Fibroblast of skin of back (primary cell): ENCODE measurements at places on chromosomes 13 and 19.

DNA sequence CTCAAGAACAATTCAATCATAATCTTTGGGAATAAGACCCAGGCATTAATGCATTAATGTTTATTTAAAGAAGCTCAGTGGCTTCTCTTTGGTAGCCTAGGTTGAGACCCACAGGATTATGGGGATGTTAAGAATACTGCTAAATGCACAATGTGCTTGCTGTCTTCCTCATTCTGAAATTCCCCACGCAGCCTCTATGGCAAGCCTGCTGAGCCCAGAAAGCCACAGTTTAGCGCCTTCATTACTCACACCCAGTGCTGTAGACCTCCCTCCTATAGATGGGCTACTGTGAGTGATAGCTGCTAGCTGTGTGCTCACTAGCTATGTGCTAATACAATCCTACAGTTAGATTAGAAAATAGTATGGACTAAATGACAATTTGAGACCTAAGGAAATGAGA, 90.6 kb downstream of the TNFSF13B start:
- no peak for DNase-seq

DNA sequence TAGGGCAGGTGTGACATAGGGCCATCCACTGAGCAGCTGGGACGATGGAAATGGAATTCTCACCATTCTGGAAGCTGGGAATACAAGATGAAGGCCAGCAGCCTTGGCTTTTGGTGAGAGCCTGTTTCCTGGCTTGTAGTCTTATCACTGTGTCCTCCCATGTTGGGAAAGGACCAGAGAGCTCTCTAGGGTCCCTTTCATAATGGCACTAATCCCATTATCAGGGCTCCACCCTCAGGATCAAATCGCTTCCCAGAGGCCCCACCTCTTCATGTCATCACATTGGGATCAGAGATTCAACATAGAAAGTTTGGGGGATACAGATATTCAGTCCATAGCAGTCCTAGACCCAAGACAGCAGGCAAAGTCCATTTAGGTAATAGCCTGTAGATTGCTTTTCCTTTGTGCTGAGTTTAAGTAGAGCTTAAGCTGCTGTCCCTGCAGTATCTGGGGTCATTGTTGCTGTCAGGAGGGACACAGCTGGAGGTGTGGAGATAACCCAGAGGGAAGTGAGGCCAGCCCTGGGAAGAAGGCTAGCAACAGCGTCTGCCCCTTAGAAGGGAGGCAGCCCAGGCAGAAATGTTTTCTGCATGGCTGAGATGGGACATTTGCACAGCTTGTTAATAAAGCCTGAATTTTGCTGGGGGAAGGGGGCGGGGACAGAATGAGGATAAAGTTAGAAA, 136.5 kb upstream of the GPR12 start:
- no peak for DNase-seq

DNA sequence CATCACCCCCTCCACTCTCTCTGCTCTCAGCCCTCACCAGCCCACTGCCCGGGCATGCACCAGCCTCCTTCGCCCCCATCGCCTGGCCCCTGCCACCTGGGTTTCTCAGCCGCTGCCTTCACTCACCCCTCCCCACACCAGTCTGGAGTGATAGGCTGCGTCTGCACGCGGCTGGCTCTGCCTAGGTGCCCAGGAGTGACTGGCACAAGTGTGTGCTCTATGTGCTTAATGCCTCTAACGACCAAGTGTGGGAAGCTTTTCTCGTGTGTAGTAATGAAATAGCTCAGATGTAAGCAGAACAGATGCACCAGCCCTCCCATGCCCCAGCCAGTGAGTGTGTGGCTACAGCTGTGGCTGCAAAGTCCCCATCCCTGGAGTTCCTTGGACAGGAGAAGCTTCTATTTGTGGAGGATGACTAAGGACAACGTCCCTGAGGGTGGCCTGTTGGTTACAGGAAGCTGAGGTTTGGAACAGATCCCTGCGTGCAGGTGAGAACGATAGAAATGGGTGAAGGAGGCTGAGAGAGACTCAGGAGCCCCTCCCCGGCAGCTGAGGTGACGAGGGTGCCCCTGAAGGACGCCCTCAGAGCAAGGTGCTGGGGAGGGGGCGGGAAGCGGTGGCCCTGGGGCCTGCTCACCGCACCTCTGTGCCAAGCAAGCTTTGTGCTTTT, 35.6 kb downstream of the ATP11A start:
- DNase-seq = peak; percentile 16

DNA sequence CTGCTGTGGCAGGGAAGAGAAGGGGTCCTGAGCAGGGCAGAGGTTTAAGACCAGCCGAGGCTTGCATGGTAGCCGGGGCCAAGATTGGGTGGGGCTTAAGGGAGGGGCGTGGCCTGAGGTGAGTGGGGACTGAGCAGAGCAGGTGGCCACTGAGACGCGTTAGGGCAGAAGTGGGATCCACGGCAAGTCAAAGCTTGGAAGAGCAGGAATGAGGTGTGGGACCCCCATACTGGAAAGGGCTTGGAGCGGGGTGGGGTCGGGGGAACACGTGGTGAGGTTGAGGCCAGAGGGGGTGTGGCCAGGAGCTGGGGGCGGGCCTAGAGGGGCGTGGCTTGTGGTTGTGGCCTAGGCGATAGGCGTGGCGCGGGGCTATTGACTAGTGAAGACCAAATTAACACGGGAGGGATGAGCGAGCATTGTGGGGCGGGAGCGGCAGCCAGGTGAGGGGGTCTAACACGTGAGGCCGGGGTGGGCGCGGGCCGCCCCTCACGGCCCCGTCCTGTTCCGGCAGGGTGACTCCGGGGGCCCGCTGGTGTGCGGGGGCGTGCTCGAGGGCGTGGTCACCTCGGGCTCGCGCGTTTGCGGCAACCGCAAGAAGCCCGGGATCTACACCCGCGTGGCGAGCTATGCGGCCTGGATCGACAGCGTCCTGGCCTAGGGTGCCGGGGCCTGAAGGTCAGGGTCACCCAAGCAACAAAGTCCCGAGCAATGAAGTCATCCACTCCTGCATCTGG, 3.3 kb downstream of the CFD start:
- peak; percentile 42 for DNase-seq

GRCh38 chr13:60790620-60791019, 393.6 kb downstream of the TDRD3 start:
- no peak for DNase-seq

DNA sequence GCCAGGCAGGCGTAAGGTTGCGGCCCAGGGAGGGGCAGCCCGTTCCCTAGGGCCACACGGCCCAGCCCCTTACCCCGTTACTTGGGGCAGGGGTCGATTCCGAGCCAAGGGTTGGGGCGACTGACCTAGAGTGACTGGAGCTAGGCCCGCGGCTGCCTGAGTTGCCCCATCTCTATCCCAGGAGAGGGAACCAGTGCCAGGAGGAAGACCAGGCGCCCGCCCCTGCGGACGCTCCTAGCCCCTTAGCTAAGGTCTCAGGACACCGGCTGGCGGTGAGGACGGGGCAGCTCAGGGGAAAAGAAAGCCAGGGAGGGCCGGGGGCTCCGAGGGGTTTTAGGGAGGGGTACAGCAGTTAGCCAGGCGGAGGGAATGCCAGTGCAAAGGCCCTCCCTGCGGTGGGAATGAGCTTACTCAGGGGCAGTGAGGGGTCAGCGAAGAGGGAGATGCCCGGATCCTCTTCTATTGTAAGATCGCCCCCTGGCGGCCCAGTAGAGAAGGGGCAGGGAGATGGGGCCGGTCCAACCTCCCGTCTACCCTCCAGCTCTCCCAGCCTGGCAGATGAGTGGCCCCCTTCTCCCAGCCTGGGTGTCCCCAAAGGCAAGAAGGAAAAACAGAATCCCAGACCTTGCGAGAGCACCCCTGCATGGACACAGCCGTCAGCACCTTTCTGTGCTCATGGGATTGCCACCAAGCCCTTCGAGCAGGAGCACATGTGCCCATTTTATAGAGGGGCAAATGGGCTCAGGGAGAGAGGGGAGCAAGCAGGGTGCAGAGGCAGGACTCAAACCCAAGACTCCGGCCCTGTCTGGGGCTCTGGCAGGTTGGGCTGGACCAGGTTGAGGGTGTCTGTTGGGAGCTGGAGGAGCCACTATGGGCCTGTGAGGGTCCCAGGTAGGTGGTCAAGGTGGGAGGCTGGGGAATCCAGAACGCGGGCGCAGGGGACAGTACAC, 16.3 kb downstream of the CILP2 start:
- peak; percentile 40 for DNase-seq

DNA sequence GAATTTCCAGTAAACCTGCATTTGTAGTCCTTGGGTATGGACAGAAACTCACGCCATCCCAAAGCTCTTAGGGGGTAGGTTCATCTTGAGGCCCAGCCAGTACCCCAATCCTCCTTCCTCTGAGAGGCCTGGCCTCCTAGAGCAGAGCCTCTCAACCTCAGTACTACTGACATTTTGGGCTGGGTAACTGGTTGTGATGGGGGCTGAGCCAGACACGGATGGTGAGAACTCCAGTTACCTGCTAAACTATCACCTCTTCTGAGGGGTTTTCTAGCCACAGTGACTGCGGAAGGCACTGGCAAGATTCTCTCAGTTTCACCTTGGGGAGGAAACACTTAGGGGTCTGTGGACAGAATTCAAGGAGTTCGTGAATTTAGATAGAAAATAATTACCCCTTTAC, 156.2 kb downstream of the CACNA1A start:
- no peak for DNase-seq

DNA sequence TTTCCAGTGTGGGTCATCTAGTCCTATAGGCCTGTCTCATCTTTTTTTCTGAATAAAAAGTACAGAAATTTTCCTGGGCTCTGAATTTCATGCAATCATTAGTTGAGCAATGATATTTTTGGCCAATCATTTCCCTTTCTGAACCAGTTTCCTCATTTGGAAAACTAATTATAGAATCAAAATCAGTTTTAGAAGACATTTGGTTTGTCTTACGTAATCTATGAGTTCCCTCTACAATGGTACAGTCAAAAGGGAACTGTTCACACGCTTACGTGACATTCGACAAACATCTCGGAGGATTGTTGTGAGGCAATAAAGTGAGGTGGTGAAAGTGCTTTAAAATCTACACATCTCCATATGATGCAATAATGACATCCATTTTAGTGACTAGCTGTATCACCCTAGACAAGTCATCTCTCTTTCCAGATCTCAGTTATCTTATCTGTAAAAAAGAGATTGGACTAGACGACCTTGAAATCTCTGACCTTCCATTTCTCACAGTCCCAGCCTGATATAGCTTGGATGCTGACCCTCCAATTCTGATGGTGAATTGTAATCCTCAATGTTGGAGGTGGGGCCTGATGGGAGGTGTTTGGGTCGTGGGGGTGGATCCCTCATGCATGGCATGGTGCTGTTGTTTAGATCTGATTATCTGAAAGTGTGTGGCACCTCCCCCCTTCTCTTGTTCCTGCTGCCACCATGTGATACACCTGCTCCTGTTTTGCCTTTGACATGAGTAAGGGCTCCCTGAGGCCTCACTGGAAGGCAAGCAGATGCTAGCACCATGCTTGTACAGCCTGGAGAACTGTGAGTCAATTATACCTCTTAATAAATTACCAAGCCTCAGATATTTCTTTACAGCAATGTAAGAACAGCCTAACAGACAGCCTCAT, 26.7 kb downstream of the FLT1 start:
- no peak for DNase-seq

DNA sequence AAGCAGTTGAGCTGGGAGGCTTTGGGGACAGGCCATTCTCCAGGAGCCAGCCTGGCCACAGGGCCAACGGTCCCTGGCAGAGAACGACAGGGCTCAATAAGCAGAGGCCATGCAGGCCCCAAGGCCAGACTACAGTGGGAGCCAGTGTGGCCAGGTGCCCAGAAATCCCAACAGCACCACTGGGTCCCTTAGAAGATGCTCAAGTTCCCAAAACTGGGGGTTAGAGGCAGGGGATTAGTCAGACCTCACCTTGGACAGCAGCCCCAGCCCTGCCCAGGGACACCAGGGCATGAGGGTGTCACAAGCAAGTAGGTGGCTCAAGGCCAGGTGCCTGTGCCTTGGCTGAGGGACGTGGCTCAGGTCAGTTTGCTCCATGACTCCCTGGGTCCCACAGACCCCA, 12.8 kb downstream of the SCGB2B2 start:
- DNase-seq = no peak

- no peak for DNase-seq
Observed at GRCh38 chr19:35349614-35350521, 2.2 kb downstream of the FFAR1 start.

DNA sequence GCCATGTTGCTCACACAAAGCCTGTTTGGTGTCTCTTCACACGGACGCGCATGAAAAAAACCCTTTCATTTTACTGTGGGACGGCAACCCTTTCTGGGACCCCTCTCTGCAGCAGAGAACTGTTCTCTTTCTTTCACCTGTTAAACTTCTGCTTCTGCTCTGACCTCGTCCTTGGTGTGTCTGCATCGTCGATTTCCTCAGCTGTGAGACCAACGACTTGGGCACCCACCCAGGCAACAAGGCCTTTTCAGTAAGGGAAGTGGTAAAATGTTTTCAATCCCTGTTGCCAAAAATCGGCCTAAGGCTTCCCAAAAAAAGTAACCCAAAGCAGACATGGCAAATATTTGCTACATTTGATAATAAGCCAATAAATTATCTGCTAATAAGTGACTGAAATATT, 515.3 kb downstream of the IRS2 start:
- no peak for DNase-seq

DNA sequence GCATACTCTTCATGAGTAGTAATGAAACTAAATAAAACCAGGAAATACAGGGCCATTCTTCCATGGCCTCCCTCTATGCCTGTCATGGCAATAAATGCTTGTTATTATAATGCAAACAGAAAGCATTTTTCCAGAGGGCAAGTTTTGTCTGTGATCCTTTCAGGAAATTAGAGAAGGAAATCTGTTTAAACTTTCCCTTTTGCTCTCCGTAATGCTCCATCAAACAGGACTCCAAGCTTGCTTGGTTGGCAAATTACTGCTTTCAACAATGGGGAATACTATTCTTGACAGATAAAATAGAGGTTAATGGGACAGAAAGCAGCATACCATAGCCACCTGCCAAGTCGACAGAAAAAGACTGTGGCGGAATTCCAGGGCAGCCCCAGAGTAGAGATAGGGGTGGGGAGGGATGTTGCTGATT, 252.5 kb downstream of the LHFPL6 start:
- DNase-seq = no peak

GRCh38 chr13:33278913-33279312, 6.6 kb downstream of the STARD13 start:
- no peak for DNase-seq

DNA sequence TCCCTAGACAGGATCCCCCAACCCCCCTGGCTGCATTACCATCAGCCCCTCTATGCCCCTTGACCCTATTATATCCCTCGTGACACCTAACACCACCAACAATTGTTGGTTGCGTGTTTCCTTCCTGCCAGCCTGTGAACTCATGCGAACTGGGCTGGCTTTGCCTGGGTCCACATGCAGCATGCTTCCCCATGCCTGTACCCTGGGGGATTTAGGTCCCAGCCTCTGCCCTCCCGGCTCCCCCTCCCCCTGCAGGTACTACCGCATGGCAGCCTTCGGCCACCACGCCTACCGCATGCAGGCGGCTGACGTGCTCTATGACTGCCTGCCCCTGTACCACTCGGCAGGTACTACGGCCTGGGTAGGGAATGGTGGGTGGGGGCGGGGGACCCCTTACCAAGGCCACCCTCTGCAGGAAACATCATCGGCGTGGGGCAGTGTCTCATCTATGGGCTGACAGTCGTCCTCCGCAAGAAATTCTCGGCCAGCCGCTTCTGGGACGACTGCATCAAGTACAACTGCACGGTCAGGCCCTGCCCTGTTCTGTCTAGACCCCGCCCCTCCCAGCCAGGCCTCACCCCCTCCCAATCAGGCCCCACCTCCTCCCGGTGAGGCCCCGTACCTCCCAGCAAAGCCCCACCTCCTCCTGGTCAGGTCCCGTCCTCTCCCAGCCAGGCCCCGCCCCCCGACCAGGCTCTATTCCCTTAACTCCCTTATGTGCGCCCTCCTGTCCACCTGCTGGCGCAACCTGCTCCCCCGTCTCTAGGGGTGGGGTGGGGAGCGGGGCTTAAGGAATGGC, 18.5 kb downstream of the SLC27A1 start:
- DNase-seq = peak; percentile 38
